ENCODE measurements at places on chromosomes 2 and 18. TPM values are rescaled to one million over a fixed set of nuclear protein-coding genes. Genes with fewer than 3 reads are reported as not detected.
A peak's percentile ranks its signal among the peaks of the same experiment; 100 is the strongest.

The CPLX4 gene
- not detected for total RNA-seq

The ARL6IP6 gene
- total RNA-seq, result 16.7 TPM

DNA sequence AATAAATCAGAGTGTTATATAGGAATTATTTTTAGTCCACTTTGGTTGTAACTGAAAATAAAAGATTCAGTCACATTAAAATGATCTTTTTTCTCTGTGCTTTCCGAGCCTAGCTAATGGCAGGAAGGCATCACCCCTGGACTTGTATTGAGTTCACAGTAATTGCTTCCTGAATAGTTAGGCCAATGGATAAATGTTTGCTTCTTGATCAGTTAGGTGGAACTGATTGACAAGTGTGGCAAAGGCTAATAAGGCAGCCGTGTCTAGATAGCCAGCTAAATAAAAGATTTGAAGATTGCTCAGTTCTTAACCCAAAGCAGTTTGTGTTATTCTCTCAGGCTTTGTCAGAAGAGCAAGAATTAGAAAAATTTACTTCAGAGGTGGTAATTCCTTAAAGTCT lies 20.8 kb downstream of the FAM171B start:
- DNase-seq, result no peak

DNA sequence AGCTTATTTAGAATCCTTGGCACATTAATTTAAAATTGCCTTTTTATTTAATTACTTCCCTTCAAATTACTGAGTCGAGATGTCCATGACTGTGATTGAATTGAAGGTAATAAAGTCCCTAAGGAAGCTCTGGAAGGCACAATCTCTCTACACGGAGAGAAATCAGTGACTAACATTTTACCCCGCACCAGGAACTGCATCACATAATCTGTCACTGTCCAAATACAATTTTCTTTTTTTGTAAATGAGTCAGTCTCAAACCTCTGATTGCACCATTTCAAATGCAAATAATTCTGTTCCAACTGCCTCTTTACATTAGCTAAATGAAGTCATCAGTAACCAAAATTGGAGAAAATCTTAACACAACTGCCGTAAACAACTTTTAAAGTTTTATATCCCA lies 311.9 kb downstream of the CCDC178 start:
- DNase-seq, result no peak

GRCh38 chr18:12336171-12336613 lies 28.2 kb downstream of the TUBB6 start:
- DNase-seq, result peak; percentile 46

- DNase-seq, result peak; percentile 38
Observed at GRCh38 chr2:105779394-105779793, 34.7 kb downstream of the NCK2 start.

DNA sequence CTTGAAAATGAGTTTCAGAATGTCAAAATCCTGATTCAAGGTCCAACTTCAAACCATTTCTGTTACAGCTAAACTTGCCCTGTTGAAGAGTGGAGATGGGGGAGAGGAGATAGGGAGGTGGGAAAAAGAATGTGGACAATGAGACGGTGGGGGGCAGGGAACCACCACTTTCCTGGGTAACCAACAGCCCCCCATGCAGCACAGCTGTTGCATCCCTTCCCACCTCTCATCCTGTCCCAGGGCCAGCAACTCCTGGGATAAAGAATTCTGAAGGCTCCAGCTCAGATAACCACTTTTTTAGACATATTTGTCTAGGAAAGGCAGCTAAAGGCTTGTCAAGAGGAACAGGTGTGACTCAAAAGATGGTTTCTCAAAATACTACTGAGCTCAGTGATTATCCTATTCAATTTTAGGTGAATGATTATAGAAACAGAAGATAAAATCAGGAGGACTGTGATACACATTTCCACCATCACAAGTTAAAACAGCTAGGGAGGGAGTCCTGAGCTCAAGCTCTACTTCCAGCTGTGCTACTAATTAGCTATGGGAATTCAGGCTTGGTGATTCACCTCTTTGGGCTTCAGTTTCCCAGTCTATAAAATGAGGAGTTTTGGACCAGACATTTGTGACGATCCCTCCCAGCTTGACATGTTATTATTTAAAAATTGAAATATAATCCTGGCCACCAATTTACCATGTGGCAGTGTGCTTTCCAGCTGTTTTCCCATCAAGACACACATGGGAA lies 36.3 kb downstream of the HDHD2 start:
- DNase-seq, result no peak

GRCh38 chr2:188701836-188702235 lies 272.3 kb upstream of the COL3A1 start:
- no peak for DNase-seq

- DNase-seq, result no peak
Observed at GRCh38 chr2:66031236-66031635, 403.7 kb upstream of the MEIS1 start.
